Regular cardiac myocyte (primary cell): ENCODE measurements at places on chromosomes 13 and 19. TPM values are rescaled to one million over a fixed set of nuclear protein-coding genes. Genes with fewer than 3 reads are reported as not detected.

Gene CGB7
- 0.19 and 0.56 TPM in 2 replicates for total RNA-seq

Gene CGB5
- not detected in 2 replicates for total RNA-seq

Gene PSPN
- total RNA-seq, result 0.96 and 1.1 TPM in 2 replicates

Gene TPTE2
- total RNA-seq, result not detected in 2 replicates

Gene LAIR1
- 0.19 and 0.28 TPM in 2 replicates for total RNA-seq

Gene NLRP9
- not detected in 2 replicates for total RNA-seq

Gene TEX26
- under 0.01 and 0.56 TPM in 2 replicates for total RNA-seq

Gene ZNF471
- total RNA-seq, result 2.1 and 4.8 TPM in 2 replicates

Gene ZNF44
- 7.3 and 15.2 TPM in 2 replicates for total RNA-seq

Gene THSD8
- total RNA-seq, result not detected in 2 replicates

Gene SIGLEC10
- not detected in 2 replicates for total RNA-seq

Gene ZNF682
- total RNA-seq, result 1.7 and 3.9 TPM in 2 replicates

Gene RFPL4AL1
- under 0.01 TPM in 1 of 2 replicates, not detected in the other for total RNA-seq

Gene ANO8
- 3.1 and 4.5 TPM in 2 replicates for total RNA-seq

Gene TTC9B
- not detected in 2 replicates for total RNA-seq

Gene ICAM1
- 5.2 and 23.1 TPM in 2 replicates for total RNA-seq

Gene ADGRE3
- total RNA-seq, result not detected in 2 replicates

Gene ZIM2
- total RNA-seq, result under 0.01 TPM in 2 replicates

Gene CD37
- total RNA-seq, result 0.28 TPM in 1 of 2 replicates, not detected in the other

Gene SELENOV
- not detected in 2 replicates for total RNA-seq
